ENCODE measurements at places on chromosomes 4 and X. TPM values are rescaled to one million over a fixed set of nuclear protein-coding genes. Genes with fewer than 3 reads are reported as not detected.

Gene GAB3
- 5.1 TPM for total RNA-seq

Gene MUC7
- total RNA-seq, result not detected

Gene TMEM47
- total RNA-seq, result not detected

Gene USP26
- not detected for total RNA-seq

Measured in activated T-helper 1 cell treated with anti-CD3 and anti-CD28 coated beads, Interleukin-12 subunit alpha, Interleukin-12 subunit beta, Interleukin-2, Interleukin-4 antibody, amounts not matched to agents 30 ng/mL and 10 ng/mL and 1 ng/mL, durations not matched to agents 14 hours and 24 hours and 36 hours (primary cell).